ENCODE measurements at places on chromosomes 3 and 15. TPM values are rescaled to one million over a fixed set of nuclear protein-coding genes. Genes with fewer than 3 reads are reported as not detected.

DNA sequence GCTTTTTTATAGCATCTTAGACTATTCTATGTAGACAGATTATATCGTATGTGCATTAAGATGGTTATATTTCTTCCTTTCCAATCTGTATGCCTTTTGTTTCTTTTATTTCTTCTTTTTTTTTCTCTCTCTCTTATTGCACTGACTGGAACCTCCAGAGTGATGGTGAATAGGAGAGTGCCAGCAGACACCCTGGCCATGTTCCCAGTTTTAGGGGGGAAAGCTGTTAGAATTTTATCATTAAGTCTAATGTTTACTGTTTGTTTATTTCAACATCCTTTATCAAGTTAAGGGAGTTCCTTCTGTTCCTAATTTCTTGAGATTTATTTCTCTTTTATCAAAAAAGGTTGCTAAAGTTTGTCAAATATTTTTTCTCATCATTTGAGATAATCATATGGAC, 116.6 kb upstream of the LRTM1 start:
- no peak overlapping the region for H3K4me3 ChIP-seq
- no peaks in the 10 kb centered on the region for H3K27me3 ChIP-seq
- no peaks in the 10 kb centered on the region for H3K4me1 ChIP-seq
- DNase-seq: no peak

DNA sequence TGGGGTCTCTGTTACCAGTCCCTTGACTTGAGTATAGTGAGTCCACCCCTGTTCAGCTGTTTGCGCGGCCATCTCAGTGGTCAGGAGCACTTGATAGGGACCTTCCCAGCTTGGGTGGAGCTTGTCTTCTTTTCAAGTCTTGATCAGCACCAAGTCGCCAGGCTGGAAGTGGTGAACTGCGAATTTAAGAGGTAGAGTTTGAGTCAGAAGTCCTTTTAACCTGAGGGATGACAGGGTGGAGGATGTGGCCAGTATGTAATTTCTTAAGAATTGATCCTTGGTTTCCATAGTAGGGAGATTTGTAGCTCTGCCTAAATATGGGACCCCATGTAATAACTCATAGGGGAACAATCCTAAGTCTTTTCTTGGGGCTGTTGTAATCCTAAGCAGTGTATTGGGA, 86.3 kb upstream of the XCR1 start:
- no peak overlapping the region for H3K4me3 ChIP-seq
- no peak for DNase-seq
- no peaks in the 10 kb centered on the region for H3K36me3 ChIP-seq
- no peaks in the 10 kb centered on the region for H3K27me3 ChIP-seq
- H3K27ac ChIP-seq: no peak overlapping the region

GRCh38 chr3:141115789-141116541, 64.8 kb downstream of the SPSB4 start:
- no peaks in the 10 kb centered on the region for H3K4me1 ChIP-seq
- no peak overlapping the region for H3K27ac ChIP-seq
- H3K4me3 ChIP-seq: no peak overlapping the region
- H3K36me3 ChIP-seq: no peaks in the 10 kb centered on the region

DNA sequence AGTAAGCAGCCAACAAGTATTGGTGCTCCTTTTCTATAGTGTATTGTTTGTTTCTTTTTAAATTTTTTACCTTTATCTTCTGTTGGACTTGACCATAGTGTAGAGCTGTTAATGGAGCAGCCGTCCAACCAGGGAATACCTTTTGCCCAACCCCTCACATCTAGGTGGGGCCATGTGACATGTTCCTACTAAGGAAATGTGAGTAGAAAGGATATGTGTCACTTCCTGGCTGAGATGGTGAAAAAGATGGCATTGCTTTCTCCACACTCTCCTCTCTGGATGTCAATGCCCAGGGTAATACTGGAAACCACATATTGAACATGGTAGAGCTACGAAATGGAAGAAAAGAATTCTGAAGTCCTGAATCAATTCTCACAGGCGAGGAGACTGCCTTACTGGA, 218.8 kb downstream of the TBL1XR1 start:
- H3K4me3 ChIP-seq: no peak overlapping the region
- no peaks in the 10 kb centered on the region for H3K4me1 ChIP-seq
- no peaks in the 10 kb centered on the region for H3K36me3 ChIP-seq
- no peaks in the 10 kb centered on the region for H3K27me3 ChIP-seq

- H3K4me1 ChIP-seq: no peaks in the 10 kb centered on the region
- H3K27ac ChIP-seq: no peak overlapping the region
- peaks cover 72% of the 10 kb centered on the region for H3K36me3 ChIP-seq
- H3K27me3 ChIP-seq: no peaks in the 10 kb centered on the region
- H3K4me3 ChIP-seq: no peak overlapping the region
These were observed 22.6 kb downstream of the PDHB start for GRCh38 chr3:58411036-58411435.

DNA sequence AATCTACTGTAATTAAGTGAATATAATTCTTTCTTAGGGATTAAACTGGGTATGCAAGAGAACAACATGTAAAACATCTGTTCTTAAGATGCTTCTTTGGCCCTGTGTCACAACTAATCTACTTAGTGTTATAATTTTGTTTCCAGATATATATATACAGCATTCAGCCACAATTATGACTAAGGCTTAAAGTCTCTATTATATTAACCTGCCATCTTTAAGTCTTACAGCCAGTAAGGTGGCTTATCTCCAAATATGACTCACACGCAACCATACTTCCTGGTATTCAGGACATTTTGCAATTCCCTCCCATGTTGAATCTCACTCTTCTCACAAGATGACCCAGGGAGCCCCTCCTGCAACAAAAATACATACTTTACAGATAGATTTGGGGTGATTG, 6.6 kb upstream of the KBTBD8 start:
- H3K36me3 ChIP-seq: no peaks in the 10 kb centered on the region
- H3K27me3 ChIP-seq: no peaks in the 10 kb centered on the region
- H3K27ac ChIP-seq: no peak overlapping the region
- H3K4me1 ChIP-seq: no peaks in the 10 kb centered on the region

GRCh38 chr3:38229036-38229435, 36.6 kb upstream of the SLC22A13 start:
- no peak overlapping the region for H3K27ac ChIP-seq
- no peaks in the 10 kb centered on the region for H3K4me1 ChIP-seq
- H3K36me3 ChIP-seq: peaks cover 7% of the 10 kb centered on the region

DNA sequence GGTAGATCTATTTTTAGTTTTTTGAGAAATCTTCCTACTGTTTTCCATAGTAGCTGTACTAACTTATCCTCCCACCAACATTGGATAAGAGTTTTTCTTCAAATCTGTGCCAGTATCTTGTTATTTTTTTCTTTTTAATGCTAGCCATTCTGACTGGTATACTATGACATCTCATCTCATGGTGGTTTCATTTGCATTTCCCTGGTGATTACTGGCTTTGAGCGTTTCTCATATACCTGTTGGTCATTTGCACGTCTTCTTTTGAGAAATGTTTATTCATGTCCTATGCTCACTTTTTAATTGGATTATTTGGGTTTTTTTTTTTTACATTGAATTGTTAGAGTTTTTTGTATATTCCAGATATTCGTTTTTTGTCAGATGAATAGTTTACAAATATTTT, 398.1 kb downstream of the OCA2 start:
- DNase-seq: no peak
- no peaks in the 10 kb centered on the region for H3K36me3 ChIP-seq
- H3K4me1 ChIP-seq: no peaks in the 10 kb centered on the region
- no peak overlapping the region for H3K4me3 ChIP-seq
- no peak overlapping the region for H3K27ac ChIP-seq
- no peaks in the 10 kb centered on the region for H3K27me3 ChIP-seq

DNA sequence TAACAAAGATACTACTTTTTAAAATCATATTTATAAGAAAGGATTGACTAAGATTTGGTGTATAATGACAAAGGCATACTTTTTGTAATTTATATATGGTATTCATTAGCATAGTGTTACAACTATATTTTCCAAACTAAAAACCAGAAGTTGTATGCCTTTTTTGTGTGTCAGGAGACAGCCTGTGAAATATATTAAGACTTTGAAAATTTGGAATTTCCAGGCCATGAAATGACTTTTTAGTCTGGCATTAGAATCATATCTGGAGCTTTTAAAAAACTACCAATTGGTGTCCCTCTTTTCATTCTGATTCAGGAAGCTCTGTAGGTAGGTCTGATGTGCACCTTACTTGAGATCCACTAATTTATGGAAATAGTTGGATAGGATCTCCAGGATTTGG, 41.9 kb downstream of the CALML4 start:
- DNase-seq: no peak
- peaks cover 6% of the 10 kb centered on the region for H3K36me3 ChIP-seq
- no peaks in the 10 kb centered on the region for H3K4me1 ChIP-seq
- no peak overlapping the region for H3K4me3 ChIP-seq
- no peaks in the 10 kb centered on the region for H3K27me3 ChIP-seq

The LEO1 gene
- total RNA-seq: 10.2 TPM

The HRG gene
- not detected for total RNA-seq

Data from psoas muscle (tissue), 8 donors.